ENCODE measurements at places on chromosomes 3 and 15. TPM values are rescaled to one million over a fixed set of nuclear protein-coding genes. Genes with fewer than 3 reads are reported as not detected.

PRRT3 gene
- total RNA-seq = 9.9 TPM

CD96 gene
- total RNA-seq = not detected

SEMA4B gene
- 49.8 TPM for total RNA-seq

RETNLB gene
- total RNA-seq = not detected

GOLGA6D gene
- total RNA-seq = not detected

COLQ gene
- 2.5 TPM for total RNA-seq

ZNF662 gene
- total RNA-seq = 16.6 TPM

SLC12A8 gene
- total RNA-seq = 5.8 TPM

SLC22A13 gene
- total RNA-seq = 0.69 TPM

RYR3 gene
- total RNA-seq = 23.1 TPM

PLOD2 gene
- total RNA-seq = 45.0 TPM

STXBP5L gene
- total RNA-seq = 23.8 TPM

FGF7 gene
- 0.69 TPM for total RNA-seq

IL12A gene
- total RNA-seq = 1.4 TPM

C3orf70 gene
- 54.9 TPM for total RNA-seq

Measured in diencephalon (tissue), 1 donor.